ENCODE measurements at places on chromosomes 12 and 14.

DNA sequence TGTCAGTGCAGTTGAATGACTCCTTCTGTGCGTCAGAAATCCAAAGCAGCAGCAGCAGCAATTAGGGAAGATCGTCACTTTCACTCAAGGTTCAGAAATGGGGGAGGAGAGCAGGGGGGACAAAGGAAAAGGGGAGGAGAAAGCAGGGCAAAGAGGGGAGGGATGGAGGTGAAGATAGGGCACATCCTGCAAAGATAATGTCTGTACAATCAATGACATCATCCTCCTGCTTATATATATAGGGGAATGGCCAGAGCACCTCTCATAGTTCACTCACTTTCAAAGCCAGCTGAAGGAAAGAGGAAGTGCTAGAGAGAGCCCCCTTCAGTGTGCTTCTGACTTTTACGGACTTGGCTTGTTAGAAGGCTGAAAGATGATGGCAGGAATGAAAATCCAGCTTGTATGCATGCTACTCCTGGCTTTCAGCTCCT, at the start of gene NTS:
Gene NTS, plus strand, starts transcription at position 265 of the 431 bp plus-strand sequence. Its CDS starts 109 bp downstream, at position 374.
- no peak for DNase-seq

DNA sequence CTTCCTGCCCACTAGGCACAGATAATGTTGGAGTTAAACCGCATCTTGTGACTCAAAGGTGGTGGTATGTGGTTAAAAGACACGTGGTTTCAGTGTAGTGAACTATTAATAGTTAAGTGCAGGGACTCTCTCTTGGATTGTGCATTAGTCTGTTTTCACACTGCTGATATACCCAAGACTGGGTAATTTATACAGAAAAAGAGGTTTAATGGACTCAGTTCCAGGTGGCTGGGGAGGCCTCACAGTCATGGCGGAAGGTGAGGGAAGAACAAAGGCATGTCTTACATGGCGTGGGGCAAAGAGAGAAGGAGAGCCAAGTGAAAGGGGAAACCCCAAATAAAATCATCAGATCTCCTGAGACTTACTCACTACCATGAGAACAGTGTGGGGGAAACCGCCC, 362.3 kb downstream of the GLT1D1 start:
- DNase-seq, result no peak

- DNase-seq, result peak; percentile 12
Observed at GRCh38 chr12:57983146-57983857, 41.9 kb downstream of the ATP23 start.

GRCh38 chr12:106304001-106304421, 1.5 kb downstream of the TCP11L2 start:
- DNase-seq, result no peak

- DNase-seq, result no peak
Observed at GRCh38 chr14:68598621-68599447, 194.0 kb downstream of the ZFP36L1 start.

DNA sequence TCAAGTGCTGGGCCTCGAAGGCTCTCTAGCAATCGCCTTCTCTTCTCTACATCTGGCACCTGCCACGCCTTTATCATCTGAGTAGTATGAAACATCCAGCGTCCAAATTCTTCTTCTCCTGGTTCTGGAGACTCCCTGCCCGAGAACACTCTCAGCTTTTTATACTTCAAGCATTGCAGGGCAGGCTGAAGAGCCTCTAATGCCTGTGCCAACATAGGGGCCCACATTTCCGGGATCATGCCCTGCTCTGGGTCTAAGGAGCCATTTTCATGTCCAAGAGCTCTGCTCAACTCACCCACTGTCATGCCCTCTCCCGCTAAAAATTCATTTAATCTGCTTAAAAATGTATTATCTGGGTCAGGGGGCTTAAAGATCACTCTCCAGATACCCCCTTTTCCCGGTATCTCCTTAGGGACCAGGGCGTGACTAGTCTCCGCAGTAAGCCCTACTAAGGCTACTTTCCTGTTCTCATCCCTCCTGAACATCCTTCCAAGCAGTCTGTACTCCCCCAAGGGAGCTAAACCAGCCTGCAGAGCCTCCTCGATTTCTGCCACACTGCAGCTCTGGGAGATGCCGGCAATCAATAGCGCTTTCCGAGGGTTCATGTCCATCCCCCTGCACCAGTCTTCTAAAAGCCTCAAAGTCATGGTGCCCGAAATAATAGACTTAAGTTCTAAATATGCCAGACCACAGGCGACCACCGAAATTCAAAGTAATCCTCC, 940 bp downstream of the MOAP1 start:
- DNase-seq, result no peak

DNA sequence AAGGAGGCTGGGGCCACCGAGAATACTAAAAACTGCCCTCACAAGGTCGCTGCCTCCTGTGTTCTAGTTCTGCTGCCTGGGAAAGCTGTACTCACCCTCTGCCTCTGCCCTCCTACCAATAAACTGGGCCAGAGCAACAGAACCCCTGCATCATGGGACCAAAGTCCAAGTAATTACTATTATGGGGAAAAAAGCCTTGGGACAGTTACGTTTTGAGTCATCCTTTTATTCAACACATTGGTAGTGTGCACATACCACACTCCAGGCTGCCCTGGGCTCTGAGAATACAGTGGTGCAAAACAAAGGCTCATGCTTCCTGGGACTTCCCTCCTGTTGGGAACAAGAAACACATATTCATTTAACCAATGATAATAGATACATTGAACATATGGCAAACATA, 49.0 kb downstream of the CACNA1C start:
- DNase-seq, result no peak

DNA sequence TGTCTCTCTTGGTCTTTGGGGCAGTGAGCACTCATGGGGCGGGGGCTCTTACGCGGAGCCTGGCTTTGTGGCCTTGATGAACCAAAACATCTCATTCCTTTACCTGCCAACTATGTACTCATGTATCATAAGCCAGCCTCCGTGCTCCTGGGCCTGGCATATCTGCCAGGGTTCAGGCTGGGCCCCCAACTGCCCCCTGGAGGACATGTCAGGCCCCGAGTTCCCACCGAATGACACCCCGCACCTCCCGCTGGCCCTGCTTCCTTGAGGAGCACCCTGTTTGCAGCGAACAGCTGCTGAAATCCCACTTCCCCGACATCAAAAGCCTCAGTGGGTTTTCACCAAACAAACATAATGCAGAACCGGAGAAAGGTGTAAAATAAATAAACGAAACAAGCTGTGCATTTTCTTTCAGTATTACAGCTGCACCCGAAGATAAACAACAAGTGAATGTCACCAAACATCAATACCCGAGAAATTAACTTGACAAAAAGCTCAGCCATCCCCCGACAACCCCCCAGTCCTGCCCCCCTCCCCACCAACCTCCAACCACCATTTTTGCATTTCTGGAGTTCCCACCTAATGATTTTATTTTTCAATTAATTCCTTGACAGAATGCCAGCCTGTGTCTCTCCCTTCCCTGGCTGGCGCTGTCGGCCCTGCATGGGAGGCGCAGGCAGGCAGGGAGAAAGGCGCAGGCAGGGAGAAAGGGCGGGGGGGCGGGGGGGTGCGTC, 139.2 kb downstream of the RBM19 start:
- no peak for DNase-seq

DNA sequence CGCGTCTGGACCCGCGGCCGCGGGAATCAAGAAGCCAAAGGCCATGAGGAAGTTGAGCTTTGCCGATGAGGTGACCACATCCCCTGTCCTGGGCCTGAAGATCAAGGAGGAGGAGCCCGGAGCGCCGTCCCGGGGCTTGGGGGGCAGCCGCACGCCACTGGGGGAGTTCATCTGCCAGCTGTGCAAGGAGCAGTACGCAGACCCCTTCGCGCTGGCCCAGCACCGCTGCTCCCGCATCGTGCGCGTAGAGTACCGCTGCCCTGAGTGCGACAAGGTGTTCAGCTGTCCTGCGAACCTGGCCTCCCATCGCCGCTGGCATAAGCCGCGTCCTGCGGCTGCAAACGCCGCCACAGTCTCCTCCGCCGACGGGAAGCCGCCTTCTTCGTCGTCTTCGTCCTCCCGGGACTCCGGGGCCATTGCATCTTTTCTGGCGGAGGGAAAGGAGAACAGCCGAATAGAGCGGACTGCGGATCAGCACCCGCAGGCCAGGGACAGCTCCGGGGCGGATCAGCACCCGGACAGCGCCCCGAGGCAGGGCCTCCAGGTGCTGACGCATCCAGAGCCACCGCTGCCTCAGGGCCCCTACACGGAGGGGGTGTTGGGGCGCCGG, 1.0 kb downstream of the INSM2 start:
- peak; percentile 62 for DNase-seq

- DNase-seq, result no peak
Observed at GRCh38 chr12:111482462-111482861, 76.7 kb downstream of the SH2B3 start.

GRCh38 chr14:98937712-98938505, 334.1 kb downstream of the BCL11B start:
- DNase-seq, result no peak

DNA sequence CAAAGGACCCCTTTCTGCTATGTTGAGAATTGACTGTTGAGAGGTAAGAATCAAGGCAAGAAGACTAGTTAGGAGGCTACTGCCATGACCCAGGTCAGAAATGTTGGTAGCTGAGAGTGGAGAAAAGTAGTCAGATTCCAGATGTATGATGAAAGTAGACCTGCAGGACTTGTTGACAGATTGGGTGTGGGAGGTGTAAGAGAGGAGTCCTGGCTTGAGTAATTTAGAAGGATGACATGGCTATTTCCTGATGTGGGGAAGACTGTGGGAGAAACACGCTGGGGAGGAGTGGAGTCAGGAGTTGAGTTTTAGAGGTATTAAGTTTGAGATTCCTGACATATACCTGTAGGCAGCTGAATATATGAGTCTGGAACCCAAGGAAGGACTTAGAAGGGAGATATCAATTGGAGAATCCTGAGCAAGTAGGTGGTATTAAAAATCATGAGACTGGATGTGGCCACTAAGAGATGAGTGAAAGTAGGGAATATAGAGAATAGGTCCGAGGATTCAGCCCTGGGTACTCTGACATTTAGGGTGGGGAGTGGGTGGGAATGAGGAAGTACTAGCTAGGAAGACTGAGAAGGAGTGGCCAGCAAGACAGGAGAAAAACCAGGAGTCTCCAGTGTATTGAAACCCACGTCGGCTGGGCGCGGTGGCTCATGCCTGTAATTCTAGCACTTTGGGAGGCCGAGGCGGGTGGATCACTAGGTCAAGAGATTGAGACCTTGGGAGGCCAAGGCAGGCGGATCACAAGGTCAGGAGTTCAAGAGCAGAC, 12.6 kb upstream of the DDX47 start:
- no peak for DNase-seq

GRCh38 chr14:102831163-102831804, 54.0 kb downstream of the TRAF3 start:
- DNase-seq, result no peak

DNA sequence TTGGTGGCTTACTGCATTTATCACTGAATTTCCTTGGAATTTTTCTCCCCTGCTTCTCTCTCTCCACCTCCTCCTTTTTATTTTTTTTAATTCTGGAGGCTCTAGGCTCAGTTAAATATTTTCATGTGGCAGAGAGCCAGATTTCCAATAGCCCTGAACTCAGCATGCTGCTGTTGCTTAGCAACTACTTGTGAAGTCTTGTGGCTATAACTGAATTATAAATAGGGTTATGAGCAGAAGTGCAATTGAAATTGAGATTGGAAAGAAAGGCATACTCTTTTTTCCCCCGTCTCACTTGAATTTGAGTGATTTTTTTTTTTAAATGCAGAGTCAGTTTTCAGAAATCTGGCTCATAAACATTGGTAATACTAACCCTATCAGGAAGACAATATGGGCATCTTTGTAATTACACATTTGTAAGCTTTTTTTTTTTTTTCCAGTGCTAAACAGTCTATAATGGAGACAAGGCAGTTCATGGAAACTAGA, 38.3 kb downstream of the ATF7IP start:
- DNase-seq, result no peak

Measured in activated CD4-positive, alpha-beta T cell treated with anti-CD3 and anti-CD28 coated beads, Interleukin-2, Interleukin-4, amounts not matched to agents 100 ng/mL and 50 ng/mL, durations not matched to agents 16 hours and 8 hours (primary cell).